Thyroid gland (tissue), 4 donors: ENCODE measurements at places on chromosomes 12 and 14. TPM values are rescaled to one million over a fixed set of nuclear protein-coding genes. Genes with fewer than 3 reads are reported as not detected.
A peak's percentile ranks its signal among the peaks of the same experiment; 100 is the strongest.

GRCh38 chr12:53231921-53232645 is at the start of gene RARG:
RARG (minus strand) TSS chr12:53232209; CDS start chr12:53227545, 4,664 bp downstream.
- H3K36me3 ChIP-seq = peaks cover 3% of the 10 kb centered on the region
- H3K27me3 ChIP-seq = no peaks in the 10 kb centered on the region
- peak; percentile 88 for DNase-seq
- H3K4me1 ChIP-seq = peaks cover 46% of the 10 kb centered on the region
- peak within 1 kb of the TSS; percentile 91 for H3K27ac ChIP-seq

DNA sequence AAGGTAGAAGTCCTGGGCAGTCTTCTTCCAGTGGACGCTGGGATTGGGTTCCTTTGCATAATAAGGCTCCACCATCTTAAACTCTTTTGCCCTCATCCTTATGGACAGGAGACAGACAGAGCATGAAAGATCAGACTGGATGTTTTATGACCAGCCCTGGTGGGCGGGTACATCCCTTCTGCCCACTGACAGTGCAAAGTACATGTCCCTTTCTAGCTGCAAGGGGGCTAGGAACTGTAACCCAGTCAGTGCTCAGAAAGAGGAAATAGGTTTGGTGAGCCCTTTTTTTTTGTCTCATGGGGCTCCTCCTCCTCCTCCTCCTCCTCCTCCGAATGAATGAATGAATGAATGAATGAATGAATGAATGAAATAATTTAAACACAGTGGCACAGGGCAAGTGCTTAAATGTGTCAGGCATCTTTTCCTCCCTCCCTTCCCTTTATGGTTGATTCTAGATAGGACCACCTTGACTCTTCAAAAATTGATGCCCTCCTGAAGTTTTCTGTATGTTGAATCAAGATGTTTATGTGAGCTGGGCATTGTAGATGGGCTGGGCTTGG is 36.4 kb upstream of the HNF1A start:
- DNase-seq = no peak
- H3K27ac ChIP-seq = no peak overlapping the region
- no peaks in the 10 kb centered on the region for H3K27me3 ChIP-seq
- no peaks in the 10 kb centered on the region for H3K4me1 ChIP-seq

- DNase-seq = peak; percentile 79
- peaks cover 28% of the 10 kb centered on the region for H3K36me3 ChIP-seq
- H3K4me3 ChIP-seq = no peak overlapping the region
- no peaks in the 10 kb centered on the region for H3K27me3 ChIP-seq
Measured at GRCh38 chr12:52952076-52952801, 3.3 kb downstream of the KRT18 start.

DNA sequence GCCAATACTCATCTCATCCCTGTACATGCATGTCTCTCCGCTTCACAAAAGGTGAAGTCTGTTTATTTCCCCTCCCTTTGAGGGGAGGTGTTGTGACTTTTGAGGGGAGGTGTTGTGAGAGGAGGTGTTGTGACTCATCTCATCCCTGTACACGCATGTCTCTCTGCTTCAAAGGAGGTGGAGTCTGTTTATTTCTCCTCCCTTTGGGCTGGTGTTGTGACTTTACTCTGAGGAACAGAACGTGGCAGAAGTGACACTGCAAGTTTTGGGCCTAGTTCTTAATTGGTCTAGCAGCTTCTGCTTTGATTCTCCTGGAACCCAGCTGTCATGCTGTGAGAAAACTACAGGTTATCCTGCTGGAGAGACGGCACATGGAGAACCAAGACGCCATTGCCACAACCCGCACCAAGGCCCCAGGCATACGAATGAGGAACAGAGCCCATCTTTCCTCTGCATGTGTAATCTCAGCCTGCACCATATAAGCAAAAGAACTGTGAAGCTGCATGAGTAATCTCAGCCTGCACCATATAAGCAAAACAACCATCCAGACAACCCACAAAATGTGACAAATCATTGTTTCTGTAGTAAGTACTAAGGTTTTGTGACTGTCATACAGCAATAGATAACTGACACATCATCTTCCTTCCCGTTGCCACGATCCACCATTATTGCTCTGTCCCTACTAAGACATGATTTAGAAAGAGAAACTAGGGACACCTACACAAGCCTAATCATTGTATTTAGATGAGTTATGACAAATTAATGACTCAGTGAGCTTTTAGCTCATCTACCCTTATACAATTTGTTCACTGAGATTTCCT is 30.0 kb downstream of the GALNT4 start:
- no peak overlapping the region for H3K4me3 ChIP-seq
- H3K27me3 ChIP-seq = no peaks in the 10 kb centered on the region
- no peak overlapping the region for H3K27ac ChIP-seq
- no peak for DNase-seq
- no peaks in the 10 kb centered on the region for H3K36me3 ChIP-seq

The ZDHHC17 gene
- total RNA-seq = 49.9 TPM
